ENCODE measurements at places on chromosomes 2 and 18. TPM values are rescaled to one million over a fixed set of nuclear protein-coding genes. Genes with fewer than 3 reads are reported as not detected.

GRCh38 chr2:129484999-129485897 lies 494.2 kb upstream of the RAB6C start:
- no peak for DNase-seq

The DNER gene
- total RNA-seq: not detected

DNA sequence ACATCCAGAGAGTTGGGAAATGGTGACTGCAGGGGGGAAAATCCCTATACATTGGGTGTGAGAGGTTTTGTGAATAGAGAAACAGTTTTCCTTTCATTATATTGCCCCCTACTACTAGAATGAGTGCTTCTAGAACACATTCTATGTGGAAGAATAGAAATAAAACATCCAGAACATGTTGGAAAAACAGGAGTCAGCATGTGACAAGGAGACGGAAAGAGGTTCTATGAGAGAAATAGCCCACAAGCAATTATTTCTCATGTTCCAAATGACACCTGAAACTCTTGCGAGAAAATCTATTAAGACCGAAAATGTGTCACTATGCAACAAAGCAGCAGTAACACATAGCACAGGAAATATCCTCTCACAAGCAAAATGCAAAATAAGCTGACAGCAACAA lies 202.7 kb upstream of the SPOPL start:
- DNase-seq: no peak

The RBM44 gene
- total RNA-seq: 3.2 TPM

DNA sequence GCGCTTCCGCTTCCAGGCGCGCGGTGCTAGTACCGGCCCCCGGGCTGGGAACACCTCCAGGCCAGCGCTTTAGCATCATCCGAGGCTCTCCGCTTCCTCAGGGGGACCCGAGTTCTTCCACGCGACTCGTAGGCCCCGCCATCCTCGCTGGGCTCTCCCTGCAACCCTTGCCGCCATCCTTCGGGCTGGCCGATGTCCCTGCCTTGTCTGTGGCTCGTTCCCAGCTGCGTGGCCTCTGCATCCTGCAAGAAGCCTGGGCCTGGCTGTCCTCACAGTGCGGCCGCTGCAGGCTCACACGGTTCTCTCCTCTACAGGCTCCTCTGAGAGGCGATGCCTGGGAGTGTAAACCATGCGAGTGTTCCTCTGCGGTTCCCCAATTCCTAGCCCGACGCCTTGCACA lies 98.6 kb upstream of the PXDN start:
- no peak for DNase-seq

GRCh38 chr2:165837122-165837521 lies 43.1 kb upstream of the GALNT3 start:
- DNase-seq: no peak

The MITD1 gene
- total RNA-seq: 36.1 TPM

The SERPINB12 gene
- total RNA-seq: not detected

The CKAP2L gene
- total RNA-seq: 45.7 TPM

GRCh38 chr18:59564561-59564960 lies 132.7 kb downstream of the CCBE1 start:
- DNase-seq: no peak

The BOLA3 gene
- total RNA-seq: 72.5 TPM

DNA sequence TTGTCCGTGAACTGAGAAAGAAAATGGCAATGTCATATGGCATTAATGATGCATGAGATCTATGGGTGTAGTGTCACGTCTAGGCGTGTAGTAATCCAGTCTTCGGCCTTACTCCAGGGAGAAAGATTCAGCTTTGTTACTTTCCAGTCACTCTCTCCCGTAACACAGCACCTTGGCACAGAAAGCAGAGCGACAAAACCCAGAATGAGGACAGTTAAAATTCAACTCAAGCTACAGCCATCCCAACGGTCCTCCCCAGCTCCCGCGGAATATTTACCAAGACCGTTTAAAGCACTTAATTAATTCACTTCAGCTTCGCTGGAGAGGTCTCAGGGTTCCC lies 797 bp upstream of the CRIM1 start:
- no peak for DNase-seq

The CRYBA2 gene
- not detected for total RNA-seq

GRCh38 chr2:161077367-161078210 lies 82.6 kb upstream of the TANK start:
- peak; percentile 91 for DNase-seq

The NYAP2 gene
- not detected for total RNA-seq

GRCh38 chr18:63152791-63153190 lies 166.8 kb downstream of the BCL2 start:
- no peak for DNase-seq

All from natural killer cell treated with Interleukin-12 subunit alpha and Interleukin-12 subunit beta and Interleukin-15 and Interleukin-18, amount 100 ng/mL, for 72 hours (primary cell).